Activated CD8-positive, alpha-beta memory T cell treated with anti-CD3 and anti-CD28 coated beads for 4 hours (primary cell): ENCODE measurements at places on chromosomes 11 and 22.

- no peak for DNase-seq
These were observed 117.5 kb upstream of the ALX4 start for GRCh38 chr11:44427432-44427831.

DNA sequence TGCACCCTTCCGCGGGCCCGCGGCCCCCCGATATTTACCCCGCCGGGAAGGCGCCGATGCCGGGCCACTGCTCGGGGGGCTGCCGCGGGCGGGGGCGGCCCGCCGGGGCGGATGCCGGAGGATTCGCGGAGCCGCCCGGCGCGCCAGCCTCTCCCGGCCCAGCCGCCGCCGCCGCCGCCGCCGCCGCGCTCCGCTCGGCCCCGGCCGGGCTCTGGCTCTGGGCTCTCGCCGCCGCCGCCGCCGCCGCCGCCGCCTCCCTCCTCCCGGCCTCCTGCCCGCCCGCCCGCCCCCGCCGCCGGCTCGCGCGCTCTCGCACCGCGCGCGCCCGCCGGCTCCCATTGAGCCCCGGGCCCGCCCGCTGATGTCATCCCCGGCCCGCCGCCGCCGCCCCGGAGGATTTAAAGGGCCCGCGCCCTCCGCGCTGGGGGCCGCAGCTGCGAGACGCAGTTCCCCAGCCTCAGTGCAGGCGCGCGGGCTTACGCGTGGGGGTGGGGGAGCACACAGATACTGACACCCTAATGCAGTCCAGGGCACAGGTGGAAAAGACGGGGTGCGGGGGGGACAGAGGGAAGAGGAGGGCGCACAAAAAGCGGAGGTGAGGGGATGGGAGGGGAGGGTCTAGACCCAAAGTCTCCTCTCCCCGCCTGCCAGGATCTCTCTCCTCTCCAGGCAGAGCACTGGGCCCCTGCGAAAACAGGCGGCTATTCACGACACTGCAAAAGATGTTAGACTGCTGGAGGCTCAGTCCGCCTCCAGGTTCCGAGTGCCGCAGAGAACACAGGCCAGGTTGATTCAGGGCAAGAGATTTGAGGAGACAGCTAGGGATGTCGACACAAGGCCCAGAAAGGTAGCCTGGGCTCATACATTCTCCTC is at the start of gene CSNK1E:
Gene CSNK1E, minus strand, starts transcription at position 312 of the 873 bp plus-strand sequence. CDS start 3,276 bp downstream, outside the sequence.
- peak; percentile 47 for DNase-seq

- no peak for DNase-seq
These were observed 253.7 kb upstream of the B3GAT1 start for GRCh38 chr11:134665571-134666270.

GRCh38 chr11:117911694-117912093 is 17.5 kb downstream of the TMPRSS13 start:
- no peak for DNase-seq

- DNase-seq, result no peak
These were observed 45.4 kb downstream of the IGF2 start for GRCh38 chr11:2093575-2094353.

GRCh38 chr11:123480290-123480815 is 50.3 kb downstream of the GRAMD1B start:
- no peak for DNase-seq
